ENCODE measurements at places on chromosomes 2 and 18. TPM values are rescaled to one million over a fixed set of nuclear protein-coding genes. Genes with fewer than 3 reads are reported as not detected.
A peak's percentile ranks its signal among the peaks of the same experiment; 100 is the strongest.

Gene RAB6C
- not detected for total RNA-seq

Gene CCNYL1
- total RNA-seq = 9.9 TPM

Gene RIF1
- 38.2 TPM for total RNA-seq

Gene ANTXR1
- total RNA-seq = 57.4 TPM

Gene SIGLEC15
- 0.16 TPM for total RNA-seq

Gene ANKRD44
- total RNA-seq = 34.2 TPM

Gene AQP12A
- total RNA-seq = not detected

Gene SIX3
- total RNA-seq = not detected

Gene PFN4
- not detected for total RNA-seq

Gene VIT
- 4.8 TPM for total RNA-seq

- no peak overlapping the region for H3K27ac ChIP-seq
- H3K27me3 ChIP-seq = no peaks in the 10 kb centered on the region
- DNase-seq = no peak
- no peaks in the 10 kb centered on the region for H3K4me1 ChIP-seq
- no peaks in the 10 kb centered on the region for H3K36me3 ChIP-seq
- H3K4me3 ChIP-seq = no peak overlapping the region
Observed at GRCh38 chr2:7627583-7627982, 710.4 kb downstream of the RNF144A start.

GRCh38 chr2:241592126-241592845 is 33.7 kb downstream of the BOK start:
- DNase-seq = peak; percentile 42
- H3K36me3 ChIP-seq = peaks cover 12% of the 10 kb centered on the region
- H3K4me1 ChIP-seq = no peaks in the 10 kb centered on the region

DNA sequence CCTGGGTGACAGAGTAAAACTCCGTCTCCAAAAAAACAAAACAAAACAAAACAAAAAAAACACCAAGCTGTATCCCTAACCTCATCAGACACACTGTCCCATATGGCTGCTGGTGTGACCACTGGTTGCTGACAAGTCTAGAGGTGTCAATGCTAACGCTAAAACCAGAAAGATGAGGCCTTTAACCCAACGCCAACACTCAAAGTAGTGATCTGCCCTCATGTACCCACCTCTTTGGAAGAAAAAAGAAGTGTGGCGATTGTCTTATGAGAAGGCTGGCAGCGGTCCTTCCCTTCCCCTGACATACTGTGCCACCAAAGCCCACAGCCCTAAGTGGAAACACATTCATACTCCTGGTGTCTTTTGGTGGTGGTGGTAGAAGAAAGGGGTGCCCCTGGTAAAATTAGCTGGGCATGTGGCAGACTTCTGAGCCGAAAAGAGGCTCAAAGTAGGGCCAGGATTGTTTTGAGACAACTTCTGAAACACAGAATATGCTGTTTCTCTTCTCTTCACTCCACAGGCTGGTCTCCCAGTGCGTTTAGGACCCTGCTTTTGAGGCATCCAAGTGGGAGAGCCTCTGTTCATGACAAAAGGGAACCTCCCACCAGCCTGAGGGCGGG is 9.8 kb downstream of the SERTAD2 start:
- peak overlapping the region; percentile 47 for H3K4me3 ChIP-seq
- H3K27me3 ChIP-seq = no peaks in the 10 kb centered on the region
- no peak for DNase-seq
- no peaks in the 10 kb centered on the region for H3K36me3 ChIP-seq
- peaks cover 59% of the 10 kb centered on the region for H3K4me1 ChIP-seq
- H3K27ac ChIP-seq = peak overlapping the region; percentile 90

DNA sequence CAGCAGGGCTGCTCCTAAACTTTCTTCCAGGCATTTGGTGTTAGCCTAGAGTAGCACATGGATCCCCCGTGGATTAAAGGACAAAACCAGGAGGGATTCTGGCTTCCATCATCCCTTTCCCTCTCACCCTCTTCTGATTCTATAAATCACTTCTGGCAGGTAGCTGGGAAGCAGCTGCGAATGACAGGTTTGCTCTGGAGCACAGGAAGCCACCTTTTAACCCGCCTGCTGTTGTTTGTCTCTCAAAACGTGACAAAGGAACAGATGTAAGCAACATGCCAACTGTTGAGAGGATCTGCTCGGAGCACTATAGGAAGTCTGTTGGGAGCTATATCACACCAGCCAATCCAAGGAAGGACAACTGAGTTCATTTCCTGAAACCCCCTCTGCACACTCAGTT is 101.9 kb downstream of the ACTR2 start:
- H3K4me3 ChIP-seq = no peak overlapping the region
- H3K4me1 ChIP-seq = no peaks in the 10 kb centered on the region
- no peak for DNase-seq
- peaks cover 9% of the 10 kb centered on the region for H3K36me3 ChIP-seq
- H3K27me3 ChIP-seq = no peaks in the 10 kb centered on the region
- no peak overlapping the region for H3K27ac ChIP-seq

DNA sequence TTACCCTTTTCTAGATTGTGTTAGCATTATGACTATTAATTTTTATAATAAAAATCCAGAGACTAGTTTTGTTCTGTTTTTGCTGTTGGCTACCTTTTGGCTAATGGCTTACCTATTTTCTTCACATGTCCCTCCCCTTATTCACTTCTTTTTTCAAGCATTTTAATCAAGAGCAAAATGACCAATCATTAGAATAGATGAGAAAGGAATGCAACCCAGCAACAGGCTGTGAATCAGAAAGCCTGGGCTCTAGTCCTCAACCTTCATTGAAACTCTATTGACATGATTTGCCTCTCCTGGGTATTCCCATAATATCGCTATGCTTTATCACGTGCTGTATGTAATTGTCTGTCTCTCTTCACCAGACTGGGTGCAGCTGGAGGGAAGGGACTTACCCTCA is 370.1 kb downstream of the IRS1 start:
- no peak overlapping the region for H3K4me3 ChIP-seq
- H3K27ac ChIP-seq = no peak overlapping the region
- no peaks in the 10 kb centered on the region for H3K36me3 ChIP-seq

DNA sequence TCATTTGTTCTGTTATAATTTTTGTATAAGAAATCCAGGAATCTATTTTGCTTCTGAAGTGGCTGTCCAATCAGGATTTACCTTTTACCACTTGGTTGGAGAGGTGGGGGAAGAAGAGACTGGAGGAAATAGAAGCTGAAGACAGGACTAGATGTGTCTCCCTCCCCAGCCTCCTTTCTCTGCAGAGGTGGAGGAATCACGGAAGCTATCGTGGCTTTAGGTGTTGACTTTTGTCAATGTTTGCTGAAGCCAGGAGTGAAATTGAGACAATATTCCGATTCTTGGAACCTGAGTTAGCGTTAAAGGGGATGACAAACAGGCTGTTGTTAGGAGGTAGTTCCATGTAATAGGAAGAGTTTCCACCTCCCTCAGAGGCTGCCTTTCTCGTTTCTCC is 43.5 kb downstream of the PDCL3 start:
- H3K27ac ChIP-seq = no peak overlapping the region
- no peak for DNase-seq
- no peaks in the 10 kb centered on the region for H3K27me3 ChIP-seq
- H3K36me3 ChIP-seq = no peaks in the 10 kb centered on the region
- peaks cover 15% of the 10 kb centered on the region for H3K4me1 ChIP-seq
- no peak overlapping the region for H3K4me3 ChIP-seq

GRCh38 chr2:156673333-156673615 is 237.1 kb downstream of the GPD2 start:
- H3K4me1 ChIP-seq = no peaks in the 10 kb centered on the region
- H3K27me3 ChIP-seq = no peaks in the 10 kb centered on the region
- H3K36me3 ChIP-seq = no peaks in the 10 kb centered on the region
- no peak overlapping the region for H3K4me3 ChIP-seq

- no peak for DNase-seq
- no peak overlapping the region for H3K4me3 ChIP-seq
- H3K4me1 ChIP-seq = no peaks in the 10 kb centered on the region
- no peak overlapping the region for H3K27ac ChIP-seq
- H3K27me3 ChIP-seq = no peaks in the 10 kb centered on the region
Observed at GRCh38 chr2:98776136-98776535, 45.2 kb upstream of the MGAT4A start.

DNA sequence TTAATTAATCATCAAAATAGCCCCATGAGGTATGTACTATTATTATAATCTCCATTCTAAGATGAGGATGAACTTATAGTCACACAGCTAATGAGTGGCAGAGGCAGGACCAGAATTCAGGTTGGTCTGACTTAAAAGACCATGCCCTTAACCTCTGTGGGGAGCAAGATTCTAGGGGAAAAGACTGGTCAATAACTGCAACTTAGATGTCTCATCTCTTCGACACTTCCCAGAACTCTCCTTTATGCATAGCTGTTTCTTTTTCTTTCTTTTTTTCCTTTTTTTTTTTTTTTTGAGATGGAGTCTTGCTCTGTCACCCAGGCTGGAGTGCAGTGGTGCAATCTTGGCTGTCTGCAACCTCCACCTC is 66.3 kb upstream of the RTN4 start:
- no peak overlapping the region for H3K27ac ChIP-seq
- no peaks in the 10 kb centered on the region for H3K36me3 ChIP-seq
- H3K4me1 ChIP-seq = peaks cover 35% of the 10 kb centered on the region
- DNase-seq = no peak
- no peak overlapping the region for H3K4me3 ChIP-seq
- H3K27me3 ChIP-seq = no peaks in the 10 kb centered on the region

DNA sequence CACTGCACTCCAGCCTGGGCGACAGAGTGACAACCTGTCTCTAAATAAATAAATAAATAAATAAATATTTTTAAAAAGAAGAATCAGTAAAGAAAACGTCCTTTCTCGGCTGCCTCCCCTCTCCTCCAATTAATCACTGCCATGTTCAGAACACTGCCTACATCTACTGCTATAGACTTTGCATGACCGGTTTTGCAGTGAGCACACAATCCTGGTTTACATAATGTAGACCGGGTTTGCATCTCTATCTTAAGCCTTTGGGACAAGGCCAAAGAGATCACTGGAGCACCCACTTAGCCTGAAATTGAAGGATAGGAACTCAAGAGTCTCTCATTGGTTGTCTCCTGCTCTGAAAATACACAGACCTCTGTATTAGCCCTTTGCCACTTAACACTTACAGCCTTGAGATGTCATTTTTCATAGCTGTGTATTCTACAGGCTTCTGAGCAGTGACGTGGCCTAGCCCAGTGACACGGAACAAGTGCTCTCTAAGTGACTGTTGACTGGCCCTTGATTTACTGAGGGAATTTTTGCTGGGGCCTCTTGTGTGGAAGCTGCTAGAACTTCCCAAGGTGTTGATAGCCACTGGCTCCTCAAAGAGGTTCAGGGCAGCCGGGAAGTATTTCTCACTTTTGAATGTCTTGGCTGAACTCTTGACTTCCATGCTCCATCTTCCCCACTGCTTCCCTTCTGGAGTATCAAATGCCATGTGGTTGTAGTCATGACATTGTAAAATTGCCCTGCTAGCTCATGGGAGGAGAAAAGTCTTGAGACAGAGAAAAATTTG is 45.3 kb upstream of the CCBE1 start:
- H3K4me3 ChIP-seq = no peak overlapping the region
- no peak overlapping the region for H3K27ac ChIP-seq
- no peak for DNase-seq
- no peaks in the 10 kb centered on the region for H3K27me3 ChIP-seq
- H3K4me1 ChIP-seq = no peaks in the 10 kb centered on the region

DNA sequence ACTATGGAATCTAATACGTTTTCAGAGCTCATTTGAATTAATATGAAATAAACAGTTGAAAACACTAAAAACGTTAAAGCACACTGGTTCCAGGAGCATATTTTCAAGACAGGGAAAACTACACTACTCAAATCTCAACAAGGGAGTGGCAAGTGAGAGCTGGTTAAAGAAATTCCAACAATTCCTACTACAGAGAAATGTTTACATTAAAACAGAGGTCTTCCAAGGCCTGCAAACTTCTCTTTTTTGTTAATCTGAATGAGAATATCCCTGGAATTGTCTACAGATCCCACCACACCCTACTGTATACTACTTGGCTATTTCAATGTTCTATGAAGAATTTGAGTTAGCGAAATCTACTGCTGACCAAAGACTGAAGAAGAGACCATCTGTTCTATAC is 231.5 kb downstream of the ZEB2 start:
- no peak overlapping the region for H3K27ac ChIP-seq
- no peaks in the 10 kb centered on the region for H3K36me3 ChIP-seq
- no peaks in the 10 kb centered on the region for H3K4me1 ChIP-seq

DNA sequence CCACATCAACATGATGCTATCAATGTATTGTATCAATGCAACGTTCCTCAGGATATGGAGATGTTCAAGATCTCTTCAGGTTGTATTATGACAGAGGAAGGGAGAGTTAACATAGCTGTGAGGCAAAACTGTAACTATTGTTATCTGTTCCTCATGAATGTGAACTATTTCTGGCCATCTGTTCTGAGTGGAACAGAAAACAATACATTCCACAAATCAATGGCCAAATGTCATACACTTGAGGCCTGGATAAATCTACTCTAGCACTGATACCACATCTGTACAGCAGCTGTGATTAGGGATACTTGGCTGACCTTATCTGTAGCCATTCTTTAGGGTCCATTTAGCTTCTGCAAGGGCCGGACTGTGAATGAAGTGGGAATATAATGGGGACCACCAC is 447.9 kb downstream of the IRS1 start:
- no peaks in the 10 kb centered on the region for H3K36me3 ChIP-seq
- DNase-seq = no peak
- no peak overlapping the region for H3K27ac ChIP-seq
- H3K27me3 ChIP-seq = no peaks in the 10 kb centered on the region
- H3K4me3 ChIP-seq = no peak overlapping the region

GRCh38 chr2:144854596-144854995 is 334.7 kb upstream of the ZEB2 start:
- H3K27me3 ChIP-seq = no peaks in the 10 kb centered on the region
- no peaks in the 10 kb centered on the region for H3K36me3 ChIP-seq
- DNase-seq = no peak
- no peaks in the 10 kb centered on the region for H3K4me1 ChIP-seq
- no peak overlapping the region for H3K4me3 ChIP-seq
- H3K27ac ChIP-seq = no peak overlapping the region

DNA sequence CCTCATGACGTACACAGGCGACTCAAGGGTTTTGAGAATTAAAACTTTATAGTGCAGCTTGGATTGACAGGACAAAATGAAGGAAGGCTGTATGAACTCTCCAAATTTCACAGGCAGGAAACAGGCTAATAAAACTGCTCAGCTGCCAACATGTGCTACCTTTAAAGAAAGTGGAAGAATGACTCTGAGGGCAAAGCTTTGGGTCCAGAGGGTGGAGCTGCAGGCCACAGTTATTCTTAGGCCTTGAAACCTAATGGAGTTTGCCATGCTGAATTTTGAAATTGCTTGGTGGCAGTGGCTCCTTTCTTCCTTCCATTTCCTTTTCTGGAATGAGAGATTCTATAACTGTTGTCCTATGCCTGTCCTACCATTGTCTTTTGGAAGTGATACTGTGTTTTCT is 34.8 kb downstream of the HAT1 start:
- no peak overlapping the region for H3K27ac ChIP-seq
- no peaks in the 10 kb centered on the region for H3K27me3 ChIP-seq
- peaks cover 7% of the 10 kb centered on the region for H3K4me1 ChIP-seq
- no peak for DNase-seq
